ENCODE measurements at places on chromosomes 2 and 18. TPM values are rescaled to one million over a fixed set of nuclear protein-coding genes. Genes with fewer than 3 reads are reported as not detected.

The ERCC3 gene
- total RNA-seq, result 66.1 TPM

The RPE gene
- total RNA-seq, result 60.7 TPM

The SP140 gene
- 142 TPM for total RNA-seq

The GPR39 gene
- not detected for total RNA-seq

The HOXD10 gene
- not detected for total RNA-seq

The RFX8 gene
- total RNA-seq, result 1.0 TPM
